ENCODE measurements at places on chromosomes 2 and 18. TPM values are rescaled to one million over a fixed set of nuclear protein-coding genes. Genes with fewer than 3 reads are reported as not detected.
A peak's percentile ranks its signal among the peaks of the same experiment; 100 is the strongest.

GRCh38 chr18:25310045-25310444 lies 41.9 kb downstream of the ZNF521 start:
- DNase-seq, result no peak

- no peak for DNase-seq
These were observed 428.9 kb upstream of the RAB6C start for GRCh38 chr2:129550536-129550935.

GRCh38 chr2:141778315-141778835 lies 352.4 kb downstream of the LRP1B start:
- no peak for DNase-seq

DNA sequence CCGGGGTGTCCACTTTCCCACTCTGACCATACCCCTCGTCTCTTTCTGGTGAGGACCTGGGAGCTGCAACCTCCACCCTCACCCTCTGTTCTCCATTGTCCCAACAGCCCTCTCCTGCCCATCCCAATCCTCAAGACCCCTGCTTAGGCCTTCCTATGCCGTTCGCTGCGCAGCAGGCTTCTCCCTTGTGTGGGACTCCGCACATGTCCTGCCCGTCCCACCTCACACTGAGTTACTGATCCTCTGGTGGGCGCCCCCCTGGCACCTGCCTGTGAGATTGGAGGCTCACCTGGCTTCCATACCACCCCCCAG lies 119.5 kb upstream of the SNTG2 start:
- no peak for DNase-seq

- DNase-seq, result no peak
These were observed 91.2 kb upstream of the ALPP start for GRCh38 chr2:232287316-232287715.

DNA sequence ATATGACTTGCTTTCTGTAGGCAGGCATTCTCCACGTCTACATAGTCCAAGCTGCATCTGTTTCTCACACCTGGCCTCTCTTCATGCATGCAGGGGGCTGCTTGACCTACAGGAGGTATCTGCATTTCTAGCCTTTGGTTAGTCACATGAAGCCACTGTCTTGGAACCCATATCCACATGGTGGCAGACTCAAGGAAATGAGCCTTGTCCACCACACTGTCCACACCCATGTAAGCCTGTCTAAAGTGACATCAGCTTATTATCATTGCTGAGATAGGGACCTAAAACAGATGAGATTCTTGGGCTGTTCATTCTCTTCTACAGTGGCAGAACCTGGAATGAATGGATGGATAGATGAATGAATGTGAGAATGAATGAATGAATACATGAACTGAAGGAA lies 160.4 kb downstream of the DOCK10 start:
- DNase-seq, result no peak

DNA sequence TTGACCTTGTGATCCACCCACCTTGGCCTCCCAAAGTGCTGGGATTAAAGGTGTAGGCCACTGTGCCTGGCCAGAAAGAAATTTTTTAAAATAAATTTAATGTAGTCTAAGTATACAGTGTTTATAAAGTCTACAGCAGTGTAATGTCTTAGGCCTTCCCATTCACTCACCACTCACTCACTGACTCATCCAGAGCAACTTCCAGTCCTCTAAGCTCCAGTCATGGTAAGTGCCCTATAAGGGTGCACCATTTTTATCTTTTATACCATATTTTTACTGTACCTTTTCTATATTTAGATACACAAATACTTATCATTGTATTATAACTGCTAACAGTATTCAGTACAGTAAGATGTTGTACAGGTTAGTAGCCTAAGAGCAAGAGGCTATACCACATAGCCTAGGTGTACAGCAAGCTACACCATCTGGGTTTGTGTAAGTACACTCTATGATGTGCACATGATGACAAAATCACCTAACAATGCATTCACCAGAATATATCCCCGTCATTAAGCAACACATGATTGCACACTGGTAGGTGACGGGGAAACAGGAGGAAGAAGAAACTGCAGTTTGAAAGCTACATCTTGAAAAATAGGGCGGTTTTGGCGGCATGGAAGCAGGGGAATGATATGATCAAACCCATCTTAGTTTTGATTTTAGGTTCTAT lies 105.1 kb upstream of the ITGB6 start:
- no peak for DNase-seq

GRCh38 chr18:10900435-10900834 lies 248.9 kb downstream of the PIEZO2 start:
- no peak for DNase-seq

DNA sequence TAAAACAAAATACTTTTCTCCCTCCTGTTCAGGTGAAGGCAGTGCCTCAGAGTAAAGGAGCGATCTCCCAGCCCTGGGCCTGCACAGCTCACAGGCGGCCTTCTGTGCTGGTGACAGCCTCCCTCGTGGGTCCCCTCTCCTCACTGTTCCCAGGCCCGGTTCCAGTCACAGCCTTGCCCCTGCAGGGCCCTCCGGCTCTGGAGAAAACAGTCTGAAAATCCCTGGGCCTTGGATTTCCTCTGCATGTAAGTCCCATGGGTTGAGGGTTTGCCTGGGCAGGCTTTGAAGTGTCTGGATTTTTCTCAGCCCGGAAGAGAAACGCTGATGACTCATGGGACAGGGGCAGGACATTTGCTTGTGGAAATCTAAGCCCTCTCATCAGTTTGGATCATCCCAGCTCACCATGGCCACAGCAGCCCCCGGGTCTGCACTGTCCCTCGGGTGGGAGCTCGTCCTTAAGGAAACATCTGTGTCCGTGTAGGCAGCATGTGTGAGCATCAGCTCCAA lies 186.1 kb upstream of the RAB12 start:
- DNase-seq, result no peak

- no peak for DNase-seq
These were observed 280.1 kb upstream of the KLHL14 start for GRCh38 chr18:33052886-33053285.

GRCh38 chr2:37612382-37612781 lies 59.1 kb downstream of the CDC42EP3 start:
- DNase-seq, result no peak

DNA sequence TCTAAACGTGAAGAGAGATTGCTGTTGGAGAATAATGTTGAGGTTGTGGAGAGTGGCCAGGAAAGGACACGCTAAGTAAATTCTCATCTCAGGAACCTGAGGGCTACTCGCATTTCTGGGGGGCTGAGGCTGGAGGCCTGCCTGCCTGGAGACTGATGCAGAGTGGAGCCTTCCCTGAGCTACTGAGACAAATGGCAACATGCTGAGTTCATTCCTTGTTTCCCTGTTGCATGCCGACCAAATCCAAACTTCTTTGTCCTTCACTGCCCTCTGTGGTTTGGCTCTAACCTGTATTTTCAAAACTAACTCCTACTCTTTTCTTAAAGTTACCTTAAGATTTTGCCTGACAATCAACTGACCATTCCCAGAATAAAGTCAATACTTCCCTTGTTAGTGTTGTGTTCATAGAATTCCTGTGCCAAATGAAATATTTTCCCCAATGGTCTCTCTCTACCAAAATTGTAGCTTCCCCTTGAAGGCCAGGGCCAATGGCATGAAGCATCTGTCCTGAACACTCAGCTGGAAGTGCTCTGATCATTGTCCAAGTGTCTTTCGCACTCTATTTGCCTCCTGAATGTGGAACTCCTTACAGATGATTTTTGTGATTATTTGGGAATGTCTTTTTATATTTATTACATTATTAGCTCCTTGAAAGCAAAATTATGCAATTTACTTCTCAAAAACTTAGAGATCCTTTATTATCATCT lies 1085.6 kb downstream of the SOCS6 start:
- no peak for DNase-seq

DNA sequence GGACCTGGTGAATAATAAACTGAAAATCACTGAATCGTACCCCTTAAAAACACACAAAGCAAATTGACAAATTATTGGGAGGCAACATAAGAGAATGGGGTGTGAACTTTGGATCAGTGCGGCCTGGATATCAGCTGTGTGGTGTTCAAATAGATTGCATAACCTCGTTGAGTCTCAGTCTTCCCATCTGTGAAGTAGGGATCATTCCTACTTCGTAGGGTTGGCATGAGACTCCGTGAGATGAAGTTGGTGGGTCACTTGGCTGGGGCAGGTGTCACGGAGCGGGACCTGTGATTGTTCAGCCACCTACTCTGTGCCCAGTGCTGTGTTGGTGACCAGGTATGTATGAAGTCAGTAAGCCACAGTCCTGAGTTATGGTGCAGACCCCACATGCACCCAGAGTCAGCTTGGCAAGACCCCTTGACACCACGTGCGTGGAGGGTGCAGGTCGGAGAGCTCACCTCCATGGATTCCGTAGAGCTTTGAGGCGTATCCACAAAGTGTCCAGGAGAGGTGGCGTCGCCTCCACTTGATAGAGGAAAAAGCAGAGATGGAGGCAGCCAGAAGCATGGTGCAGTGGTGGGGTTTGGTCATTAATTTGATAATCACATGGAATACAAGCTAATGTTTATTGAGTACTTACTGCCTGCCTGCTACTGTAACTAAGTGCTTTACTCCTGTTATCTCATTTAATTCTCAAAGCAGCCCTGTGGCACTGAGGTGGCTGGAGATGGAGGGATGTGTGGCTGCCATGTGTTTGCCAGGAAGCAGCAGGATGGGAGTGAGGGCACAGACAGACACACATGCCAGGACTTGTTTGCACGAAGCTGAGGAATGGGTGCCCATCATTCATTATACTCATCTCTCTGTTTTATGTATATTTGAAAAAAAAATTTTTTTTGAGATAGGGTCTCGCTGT lies 35.8 kb downstream of the HPCAL1 start:
- no peak for DNase-seq

DNA sequence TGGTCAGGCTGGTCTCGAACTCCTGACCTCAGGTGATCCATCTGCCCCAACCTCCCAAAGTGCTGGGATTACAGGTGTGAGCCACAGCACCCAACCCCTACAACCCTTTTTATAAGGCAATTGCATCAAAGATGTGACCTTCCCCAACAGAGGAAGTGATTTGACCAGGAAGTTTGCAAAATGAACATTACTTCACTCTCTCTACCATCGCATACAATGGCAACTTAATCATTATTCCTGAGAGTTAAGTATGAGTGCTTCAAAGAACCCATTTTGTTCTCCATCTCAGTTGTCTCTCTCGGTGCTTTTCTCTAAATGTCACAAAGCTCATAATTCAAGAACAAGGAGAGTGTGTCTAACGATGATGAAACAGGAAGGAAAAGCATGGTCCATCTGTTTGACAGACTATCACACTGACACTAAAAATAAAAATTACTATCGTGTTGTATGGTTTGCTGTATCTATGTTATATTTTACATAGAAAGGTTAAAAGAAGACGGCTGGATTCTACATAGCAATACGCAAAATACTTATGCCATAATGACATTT lies 18.1 kb upstream of the CREG2 start:
- DNase-seq, result no peak

DNA sequence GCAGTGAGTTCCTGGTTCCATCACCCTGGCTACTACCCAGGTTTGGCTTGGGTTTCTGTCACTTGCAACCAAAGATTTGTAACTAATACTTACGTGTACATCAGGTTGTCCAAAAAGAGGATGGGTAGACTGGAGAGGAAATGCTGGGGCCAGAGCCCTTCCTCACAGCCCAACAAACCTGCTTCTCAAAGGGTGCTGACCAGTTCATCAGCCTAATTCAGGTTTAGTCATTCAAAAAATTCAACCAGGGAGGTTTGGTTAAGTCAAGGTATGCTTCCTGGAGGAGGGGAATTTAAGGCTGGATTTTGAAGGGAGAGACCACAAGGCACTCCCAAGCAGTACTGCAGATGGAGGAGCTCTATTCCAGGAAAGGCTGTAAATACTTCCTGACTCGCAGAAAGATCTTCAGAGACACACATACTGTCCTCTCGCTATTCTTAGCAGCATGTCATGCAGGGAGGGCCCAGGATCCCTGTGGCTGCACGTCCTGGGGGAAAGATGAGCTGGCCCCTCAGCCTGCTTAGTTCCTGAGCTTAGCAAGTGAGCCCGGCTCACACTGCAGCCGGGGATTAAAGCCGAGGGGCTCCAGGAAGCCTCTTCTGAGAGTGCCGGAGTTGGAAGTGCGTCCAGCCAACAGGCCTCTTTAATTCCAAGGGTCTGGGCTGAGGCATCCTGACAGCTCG lies 40.0 kb upstream of the BIN1 start:
- DNase-seq, result peak; percentile 66

DNA sequence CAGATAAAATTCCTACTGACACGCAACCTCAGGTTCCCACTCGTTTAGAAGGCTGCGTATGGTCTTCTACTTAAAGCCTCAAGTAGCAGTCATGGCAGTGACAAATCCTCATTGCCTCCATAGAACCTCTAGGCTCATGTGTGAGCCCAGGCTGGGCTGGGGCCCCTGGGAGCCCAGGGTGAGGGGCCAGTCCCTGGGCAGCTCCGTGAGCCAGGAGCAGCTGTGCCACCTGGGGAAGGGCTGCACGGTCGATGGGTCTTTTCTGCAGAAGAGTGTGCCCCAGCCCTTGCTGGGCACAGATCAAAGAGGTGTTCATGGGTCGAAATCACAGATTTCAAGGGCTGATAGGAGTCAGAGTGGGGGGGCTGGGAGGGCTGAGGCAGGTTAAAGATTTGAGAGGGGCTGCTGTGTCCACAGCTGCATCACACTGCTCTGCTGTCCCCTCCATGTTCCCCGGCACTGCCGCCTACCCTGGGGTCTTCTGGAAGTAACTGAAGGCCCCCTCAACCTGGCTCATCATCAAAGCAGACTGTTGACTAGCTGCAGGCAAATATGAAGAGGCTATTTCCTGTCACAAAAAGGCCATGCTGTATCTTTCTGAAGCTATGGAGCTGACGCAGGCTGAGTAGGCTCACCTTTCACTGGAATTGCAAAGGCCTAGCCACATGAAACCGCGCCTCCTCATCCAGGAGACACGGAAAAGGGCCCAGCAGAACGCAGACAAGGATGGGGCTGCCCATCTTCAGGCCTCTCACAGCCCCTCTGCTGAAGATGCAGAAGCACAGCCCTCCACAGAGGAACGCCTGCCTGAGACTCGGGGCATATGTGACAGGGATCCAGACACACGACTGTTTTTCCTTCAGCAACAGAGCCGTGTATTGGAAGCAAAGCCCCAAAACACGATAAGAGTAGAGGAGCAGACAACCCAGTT lies 35.7 kb upstream of the ALPP start:
- no peak for DNase-seq

DNA sequence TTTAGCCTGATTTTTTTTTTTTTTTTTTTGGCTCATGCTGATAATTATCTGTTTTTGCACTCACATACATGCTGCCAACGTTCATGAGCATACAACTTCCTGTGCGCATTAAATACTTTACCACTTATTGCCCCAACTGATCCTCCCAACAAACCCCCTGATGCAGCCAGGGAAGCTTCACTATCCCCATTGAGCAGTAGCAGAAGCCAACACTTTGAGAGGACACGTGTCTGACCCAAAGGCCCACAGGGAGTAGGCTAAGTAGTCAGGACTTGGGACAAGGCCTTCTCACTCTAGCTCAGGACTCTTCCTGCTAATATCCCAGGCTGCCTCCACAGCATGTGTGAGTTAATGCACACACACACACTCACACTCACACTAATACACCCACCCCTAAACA lies 36.2 kb upstream of the MAT2A start:
- DNase-seq, result no peak

Gene C2orf81
- 0.15 TPM for total RNA-seq

Gene RGPD6
- 25.2 TPM for total RNA-seq

Gene IL18R1
- total RNA-seq, result 2.1 TPM

Gene CRYGC
- total RNA-seq, result not detected

Gene ZAP70
- total RNA-seq, result 0.94 TPM

All from psoas muscle (tissue), 8 donors.